ENCODE measurements at places on chromosomes 11 and 22. TPM values are rescaled to one million over a fixed set of nuclear protein-coding genes. Genes with fewer than 3 reads are reported as not detected.

DNA sequence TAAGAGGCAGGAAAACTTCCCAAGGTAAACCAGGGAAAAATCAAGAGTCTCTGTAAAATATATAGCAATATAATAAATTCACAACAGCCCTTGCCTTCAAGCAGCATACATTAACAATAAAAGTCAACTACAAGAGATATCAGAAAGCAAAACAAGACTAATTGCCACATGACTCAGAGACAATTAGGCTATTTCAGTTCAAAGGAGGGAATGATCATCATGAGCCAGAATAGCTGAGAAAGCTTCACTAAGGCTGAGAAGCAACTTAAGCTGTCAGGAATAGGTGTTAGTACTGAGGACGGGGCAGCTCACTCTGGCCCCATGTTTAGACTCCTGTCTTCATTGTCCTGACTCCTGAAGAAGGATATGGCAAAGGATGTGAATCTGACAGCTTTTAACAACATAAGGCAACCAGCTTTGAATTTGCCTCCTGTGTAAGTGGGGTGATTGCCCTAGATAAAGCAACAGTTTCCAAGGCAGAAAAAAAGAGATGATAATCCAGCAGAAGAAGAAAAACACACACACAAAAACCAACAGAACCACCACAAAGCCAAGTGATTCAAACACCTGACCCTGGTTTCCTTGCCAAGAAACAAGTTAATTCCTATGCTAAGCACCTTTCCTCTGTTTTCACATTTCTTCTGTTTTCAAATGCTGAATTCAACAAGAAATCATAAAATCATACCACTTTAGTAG is 60.8 kb downstream of the SIK3 start:
- H3K27me3 ChIP-seq = no peaks in the 10 kb centered on the region
- no peak overlapping the region for H3K27ac ChIP-seq
- DNase-seq = no peak
- H3K4me3 ChIP-seq = no peak overlapping the region
- no peaks in the 10 kb centered on the region for H3K36me3 ChIP-seq
- peaks cover 20% of the 10 kb centered on the region for H3K4me1 ChIP-seq

Gene ESRRA
- total RNA-seq = 81.6 TPM

GRCh38 chr22:36028646-36029405 is at the start of gene RBFOX2:
RBFOX2 (minus strand) TSS chr22:36028824; CDS start chr22:36028425, 399 bp downstream.
- H3K27ac ChIP-seq = peak within 1 kb of the TSS; percentile 84
- peaks cover 10% of the 10 kb centered on the region for H3K4me1 ChIP-seq
- DNase-seq = peak; percentile 67
- H3K36me3 ChIP-seq = no peaks in the 10 kb centered on the region
- peak within 1 kb of the TSS; percentile 86 for H3K4me3 ChIP-seq

DNA sequence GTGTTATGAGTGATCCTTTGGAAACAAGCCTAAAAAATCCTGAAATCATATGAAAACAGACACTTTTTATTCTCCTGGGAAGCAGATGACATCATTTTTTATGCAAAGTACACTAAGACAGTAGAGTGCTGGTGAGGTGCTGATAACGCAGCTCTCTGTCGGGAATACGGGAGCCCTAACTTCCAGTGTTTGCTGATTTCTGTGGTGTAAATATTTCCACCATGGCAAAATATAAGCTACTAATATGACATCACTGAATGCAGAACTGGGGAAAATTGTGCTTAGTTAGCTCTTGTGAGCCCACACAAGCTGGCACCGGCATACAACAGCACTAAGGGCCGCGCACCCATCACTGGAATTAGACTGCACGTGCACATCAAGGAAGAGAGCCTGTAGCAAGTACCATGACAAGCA is 82.6 kb downstream of the FAM76B start:
- H3K4me3 ChIP-seq = no peak overlapping the region
- H3K27me3 ChIP-seq = peaks cover 42% of the 10 kb centered on the region
- H3K27ac ChIP-seq = no peak overlapping the region
- no peaks in the 10 kb centered on the region for H3K36me3 ChIP-seq

Gene MIAT
- 0.33 TPM for total RNA-seq

Gene CCDC188
- total RNA-seq = not detected

GRCh38 chr11:126189109-126189929 is 22.1 kb downstream of the RPUSD4 start:
- no peaks in the 10 kb centered on the region for H3K4me1 ChIP-seq
- DNase-seq = no peak
- H3K36me3 ChIP-seq = peaks cover 2% of the 10 kb centered on the region
- no peak overlapping the region for H3K4me3 ChIP-seq
